ENCODE measurements at places on chromosomes 12 and 14.

- DNase-seq = no peak
Measured at GRCh38 chr14:54374117-54374884, 22.5 kb upstream of the CDKN3 start.

DNA sequence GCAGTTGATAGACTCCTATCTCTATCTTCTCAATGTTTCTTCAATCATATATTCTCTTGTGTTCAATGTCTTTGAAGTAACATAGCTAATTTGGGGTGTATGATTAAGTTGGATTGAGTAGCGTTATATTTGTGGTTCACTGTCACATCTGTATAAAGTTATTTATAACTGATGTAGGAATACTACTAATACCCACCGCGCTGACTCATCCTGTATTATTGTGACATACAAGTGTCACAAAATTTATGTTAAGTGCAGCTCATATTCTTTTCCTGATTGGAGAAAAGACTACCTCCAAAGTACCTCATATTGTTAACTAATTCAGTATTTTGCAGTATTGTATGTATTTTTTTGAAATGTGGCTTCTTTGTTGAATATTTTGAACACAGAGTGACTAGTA, 940.8 kb downstream of the SLC6A15 start:
- DNase-seq = no peak

DNA sequence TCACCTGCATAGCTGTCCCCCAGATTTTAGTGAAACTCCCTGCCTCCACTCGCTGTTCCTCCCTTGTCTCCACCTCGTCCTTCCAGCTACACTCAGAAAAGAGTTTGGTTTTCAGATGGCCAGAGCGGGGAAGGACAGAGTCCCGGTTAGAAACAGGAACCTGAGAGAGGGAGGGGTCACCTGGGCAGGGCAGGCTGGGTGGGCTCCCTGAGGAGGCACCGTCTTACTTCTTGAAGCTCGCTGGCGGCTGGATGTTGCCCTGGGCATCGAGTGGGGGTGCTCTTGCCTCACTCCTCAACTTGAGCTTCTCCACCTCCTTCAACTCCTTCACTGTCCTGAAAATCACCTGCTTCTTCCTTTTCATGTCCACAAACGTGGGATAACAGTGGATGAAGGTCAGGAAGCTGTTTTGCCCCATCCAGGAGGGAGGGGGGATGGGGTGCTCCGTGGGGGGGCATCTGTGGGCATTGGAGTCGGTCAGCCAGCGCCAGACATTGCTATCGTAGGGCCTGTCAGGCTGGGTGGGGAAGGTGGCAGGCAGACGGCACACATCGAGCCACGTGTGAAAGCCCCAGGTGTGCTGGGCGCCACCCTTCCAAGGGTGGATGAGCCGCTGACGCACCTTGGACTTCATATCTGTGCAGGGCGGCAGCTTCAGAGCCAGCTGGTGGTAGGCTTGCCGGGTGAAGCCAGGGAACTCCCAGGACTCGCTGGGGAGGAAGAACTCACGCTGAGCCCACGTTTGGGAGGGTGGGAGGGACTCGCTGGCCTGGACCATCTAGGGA, 2.0 kb downstream of the TEX52 start:
- DNase-seq = no peak

GRCh38 chr14:42277840-42278239, 671.2 kb downstream of the LRFN5 start:
- DNase-seq = no peak

DNA sequence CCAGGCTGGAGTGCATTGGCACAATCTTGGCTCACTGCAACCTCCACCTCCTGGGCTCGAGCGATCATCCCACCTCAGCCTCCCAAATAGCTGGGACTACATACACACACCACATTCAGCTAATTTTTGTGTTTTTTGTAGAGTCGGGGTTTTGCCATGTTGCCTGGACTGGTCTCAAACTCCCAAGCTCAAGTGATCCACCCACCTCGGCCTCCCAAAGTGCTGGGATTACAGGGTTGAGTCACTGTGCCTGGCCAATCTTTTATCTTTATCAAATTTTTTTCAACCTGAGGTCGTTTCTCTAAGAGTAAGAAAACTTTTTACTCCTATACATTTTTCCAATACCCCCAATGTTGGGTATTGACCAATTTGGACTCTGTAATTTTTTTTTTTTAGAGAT, 40.0 kb upstream of the NAP1L1 start:
- no peak for DNase-seq

DNA sequence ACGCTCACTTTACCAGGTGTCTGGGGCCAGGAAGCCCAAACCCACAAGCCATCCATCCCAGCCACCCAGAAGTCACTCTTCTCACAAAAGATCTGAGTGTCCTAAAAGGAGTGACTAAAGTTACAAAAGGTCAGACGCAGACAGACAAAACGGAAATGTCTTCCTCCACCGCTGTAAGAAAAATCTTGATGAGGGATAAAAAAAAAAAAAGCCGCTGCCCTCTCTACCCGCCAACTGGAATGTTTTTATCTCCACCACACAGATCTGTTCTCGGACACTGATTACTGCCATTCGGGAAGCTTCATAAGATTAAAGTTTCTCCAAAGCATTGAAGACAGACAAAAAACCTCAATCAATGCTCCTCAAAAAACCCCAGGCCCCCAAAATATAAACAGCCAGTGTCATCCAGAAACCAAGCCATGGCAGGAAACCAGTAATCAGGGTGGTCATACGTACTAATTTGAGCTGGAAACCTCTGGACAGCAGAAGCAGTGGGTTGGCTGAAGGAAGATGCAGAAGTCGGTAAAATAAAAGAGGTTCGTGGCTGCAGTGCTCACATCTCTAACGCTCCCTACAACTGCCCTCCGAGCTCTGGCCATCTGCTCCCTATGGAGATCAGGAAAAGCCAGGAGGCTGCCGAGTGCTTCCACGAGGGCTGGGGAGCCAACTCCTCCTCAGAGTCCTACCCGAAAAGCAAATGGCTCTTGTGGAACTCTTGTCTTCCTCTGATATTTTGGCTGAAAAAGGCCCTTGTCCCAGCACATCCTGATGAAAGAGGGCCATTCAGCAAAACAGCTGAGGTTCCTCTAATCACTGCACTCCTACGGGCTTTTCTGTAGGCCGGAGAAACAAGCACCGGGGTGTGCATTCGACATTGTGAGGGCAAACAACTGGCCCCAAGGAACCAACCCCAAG, 30.3 kb downstream of the SSH1 start:
- DNase-seq = no peak

GRCh38 chr14:36997843-36998242, 174.6 kb downstream of the SLC25A21 start:
- no peak for DNase-seq

- DNase-seq = no peak
Measured at GRCh38 chr14:103026988-103027387, 30.4 kb downstream of the CDC42BPB start.

DNA sequence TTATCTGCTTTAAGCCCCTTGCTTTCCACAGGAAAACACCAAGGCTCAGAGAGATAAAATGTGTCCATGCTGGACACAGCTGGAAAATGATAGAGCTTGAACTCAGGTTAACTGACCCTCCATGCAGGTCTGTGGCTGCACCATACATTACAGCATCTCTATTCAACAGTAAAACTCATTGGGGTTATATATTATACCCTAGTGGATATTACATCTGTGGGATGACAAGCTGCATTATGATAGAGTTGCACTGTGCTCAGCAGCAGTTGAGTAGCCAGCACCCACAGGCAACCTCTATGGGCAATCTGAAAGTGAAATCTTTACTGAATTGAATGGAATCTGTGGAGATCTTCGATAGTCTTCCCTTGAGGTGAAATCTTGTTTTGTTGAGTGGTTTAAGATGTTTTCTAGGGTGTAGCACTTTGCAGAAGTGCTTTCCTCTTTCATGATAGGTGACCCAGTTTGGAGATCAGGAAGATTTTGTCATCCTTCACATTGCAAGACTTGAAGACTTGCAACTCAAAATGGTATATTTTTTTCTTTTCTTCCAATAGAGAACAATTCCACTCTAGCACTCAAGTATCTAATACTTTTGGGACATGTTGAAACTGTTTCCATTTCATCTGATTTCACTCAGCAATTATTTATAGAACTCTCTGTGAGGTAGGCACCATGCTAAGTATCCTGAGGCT, 389.2 kb downstream of the RAD51B start:
- DNase-seq = no peak

DNA sequence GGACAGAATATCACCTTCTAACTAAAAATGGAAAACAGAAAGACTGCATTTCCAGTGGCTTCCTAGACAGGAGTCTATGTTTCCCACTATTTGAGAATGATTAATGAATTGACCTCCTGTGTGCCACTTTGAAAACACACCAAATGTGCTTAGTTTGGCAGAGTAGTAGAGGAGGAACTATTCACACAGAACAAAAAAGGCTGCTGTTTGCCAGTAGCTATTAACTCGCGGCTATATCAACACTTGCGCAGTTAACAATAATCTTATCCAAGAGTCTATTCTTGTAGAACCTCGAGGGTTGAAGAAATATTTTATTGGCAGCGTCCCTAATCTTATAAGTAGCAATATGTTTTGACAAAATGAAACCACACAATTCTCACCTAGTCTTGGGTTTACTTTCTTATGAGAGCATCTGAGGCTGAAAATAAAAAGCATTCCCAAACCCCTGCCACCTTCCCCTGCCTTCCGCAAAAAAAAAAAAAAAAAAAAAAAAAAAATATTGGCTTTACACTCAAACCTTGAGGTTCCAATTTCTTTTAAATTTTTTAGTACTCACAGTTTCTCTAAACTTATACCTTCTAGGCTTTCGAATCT, 127.3 kb upstream of the FLRT2 start:
- no peak for DNase-seq

DNA sequence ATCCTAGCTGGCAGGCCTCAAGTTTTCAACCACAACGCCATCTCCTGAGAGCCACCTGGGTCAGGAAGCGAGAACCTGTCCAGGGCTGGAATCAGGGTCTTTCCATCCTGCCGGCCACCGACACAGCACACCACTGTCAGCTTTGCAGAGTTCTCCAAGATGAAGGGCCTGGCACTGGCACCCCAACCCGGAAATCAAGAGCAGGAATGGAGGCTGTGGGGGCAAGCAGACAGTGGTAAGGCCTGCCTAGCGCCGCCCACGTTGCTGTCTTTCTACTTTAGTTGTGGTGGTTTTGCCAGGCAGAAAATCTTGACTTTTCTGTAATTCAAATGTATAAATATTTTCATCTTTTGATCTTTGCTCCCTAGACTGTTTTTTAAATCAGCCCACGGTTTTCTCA, 90.7 kb downstream of the ITPK1 start:
- no peak for DNase-seq

- DNase-seq = no peak
Measured at GRCh38 chr12:25904442-25904841, 54.0 kb upstream of the RASSF8 start.

GRCh38 chr14:38710881-38711280, 392.2 kb downstream of the SEC23A start:
- no peak for DNase-seq

- DNase-seq = no peak
Measured at GRCh38 chr12:42588524-42589464, 752 bp downstream of the PRICKLE1 start.

DNA sequence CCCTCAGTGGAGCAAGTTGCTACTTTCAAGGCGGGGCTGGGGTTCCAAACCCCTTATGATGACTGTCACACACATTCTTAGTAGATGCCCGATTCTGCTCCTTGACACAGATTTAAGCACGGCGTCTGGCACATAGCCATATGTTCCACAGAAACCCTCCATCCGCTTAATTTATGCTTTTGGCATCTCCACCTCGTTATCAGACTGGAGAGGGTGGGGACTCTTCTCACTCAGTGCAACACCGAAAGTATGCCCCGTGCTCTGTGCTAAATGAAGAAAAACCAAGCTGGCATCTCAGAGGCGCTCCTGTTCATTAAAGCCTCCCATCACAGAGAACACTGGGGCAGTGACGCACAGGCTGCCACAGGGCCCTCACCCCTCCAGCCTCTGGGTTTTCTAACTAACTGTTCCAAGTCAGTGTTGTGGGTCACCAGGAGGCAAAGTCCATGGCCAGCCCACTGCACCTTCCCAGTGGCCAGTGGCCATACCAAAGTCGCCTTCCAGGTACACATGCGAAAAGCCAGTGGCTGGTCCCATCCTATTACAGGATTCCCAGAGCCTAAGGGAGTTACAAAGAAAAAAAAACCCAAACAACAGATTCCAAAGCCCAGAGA, 27.3 kb downstream of the CCDC88C start:
- DNase-seq = no peak

- DNase-seq = no peak
Measured at GRCh38 chr12:63151623-63152320, 771 bp upstream of the AVPR1A start.

- no peak for DNase-seq
Measured at GRCh38 chr14:25069879-25070278, 19.9 kb upstream of the STXBP6 start.

GRCh38 chr12:81274637-81275529, 197.0 kb downstream of the ACSS3 start:
- no peak for DNase-seq

- no peak for DNase-seq
Measured at GRCh38 chr12:123351349-123351748, 13.3 kb downstream of the SBNO1 start.

DNA sequence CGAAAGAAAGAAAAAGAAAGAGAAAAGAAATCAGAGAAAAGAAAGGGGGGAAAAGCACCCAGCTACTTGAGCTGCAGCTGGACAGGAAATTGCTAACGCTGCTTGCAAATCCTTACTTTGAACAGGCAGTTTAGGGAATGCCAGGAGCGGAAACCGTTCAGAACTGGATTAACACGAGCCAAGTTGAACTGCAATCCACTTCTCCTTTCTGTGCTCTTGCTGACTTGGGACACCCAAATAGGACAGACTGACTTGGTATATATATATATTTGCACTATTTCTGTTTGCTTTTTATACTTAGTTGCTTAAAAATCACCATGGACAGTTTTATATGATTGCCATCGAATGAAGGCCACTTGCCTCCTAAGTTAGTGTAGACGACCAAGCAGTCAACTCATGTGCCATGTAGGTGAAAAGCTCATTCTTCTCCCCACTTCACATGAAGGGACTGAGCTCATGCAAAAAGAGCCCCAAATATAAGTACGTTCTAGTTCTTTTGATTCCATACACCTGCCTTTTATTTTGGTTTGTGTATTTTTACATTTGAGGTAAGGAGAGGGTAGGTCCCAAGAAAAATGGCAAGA, 5.5 kb downstream of the DUSP6 start:
- DNase-seq = no peak

DNA sequence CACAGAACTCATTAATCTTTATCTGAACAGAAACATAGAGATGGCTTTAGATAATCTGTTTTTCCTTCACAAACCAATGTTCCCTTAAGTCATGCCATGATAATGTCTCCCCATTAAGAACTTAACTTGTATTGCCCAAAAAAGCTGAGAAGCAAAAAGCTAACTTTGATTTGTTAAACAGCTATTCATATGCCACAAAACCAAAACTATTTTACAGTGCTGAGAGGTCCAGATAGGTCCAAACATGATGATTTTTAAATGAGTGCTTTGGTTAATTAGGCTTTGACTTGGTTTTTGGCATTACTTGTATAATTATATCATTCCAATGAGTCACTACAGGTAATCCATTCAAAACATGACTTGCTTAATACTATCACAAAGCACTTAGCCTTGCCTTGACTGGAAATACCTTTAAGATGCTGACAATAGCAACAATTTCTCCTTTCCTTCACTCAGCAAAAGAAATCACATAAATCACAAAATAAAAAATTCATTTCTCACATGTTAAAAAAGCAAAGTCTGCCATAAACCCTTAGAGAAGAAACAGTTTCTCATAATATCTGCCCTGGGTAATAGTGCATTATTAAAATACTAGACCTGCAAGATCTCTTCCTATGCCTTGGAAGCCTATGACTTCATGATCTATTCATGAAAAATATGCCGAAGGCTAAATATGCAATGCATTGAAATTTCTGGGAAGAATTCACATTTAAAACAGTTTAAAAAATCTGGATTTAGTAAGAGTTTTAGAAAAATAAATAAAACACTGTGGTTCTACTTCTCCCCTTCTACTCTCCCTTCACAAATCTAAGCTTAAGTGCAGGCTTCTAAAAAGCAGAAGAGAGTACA, 52.0 kb upstream of the SAV1 start:
- DNase-seq = no peak
